ENCODE measurements at places on chromosomes 5 and 9.

DNA sequence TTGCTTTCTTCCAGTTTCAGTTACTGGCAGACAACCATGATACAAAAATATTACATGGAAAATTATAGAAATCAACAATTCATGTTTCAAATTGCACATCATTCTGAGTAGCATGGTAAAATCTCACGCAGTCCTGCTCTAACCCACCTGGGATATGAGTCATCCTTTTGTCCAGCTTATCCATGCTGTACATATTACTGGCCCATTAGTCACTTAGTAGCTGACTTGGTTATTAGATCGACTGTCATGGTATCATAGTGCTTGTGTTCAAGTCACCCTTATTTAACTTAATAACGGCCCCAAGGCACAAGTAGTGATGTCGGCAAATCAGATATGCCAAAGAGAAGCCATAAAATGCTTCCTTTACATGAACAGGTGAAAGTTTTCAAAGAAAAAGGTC is 41.2 kb downstream of the NADK2 start:
- no peak for DNase-seq

- no peak for DNase-seq
Observed at GRCh38 chr5:333945-334344, 12.4 kb downstream of the AHRR start.

DNA sequence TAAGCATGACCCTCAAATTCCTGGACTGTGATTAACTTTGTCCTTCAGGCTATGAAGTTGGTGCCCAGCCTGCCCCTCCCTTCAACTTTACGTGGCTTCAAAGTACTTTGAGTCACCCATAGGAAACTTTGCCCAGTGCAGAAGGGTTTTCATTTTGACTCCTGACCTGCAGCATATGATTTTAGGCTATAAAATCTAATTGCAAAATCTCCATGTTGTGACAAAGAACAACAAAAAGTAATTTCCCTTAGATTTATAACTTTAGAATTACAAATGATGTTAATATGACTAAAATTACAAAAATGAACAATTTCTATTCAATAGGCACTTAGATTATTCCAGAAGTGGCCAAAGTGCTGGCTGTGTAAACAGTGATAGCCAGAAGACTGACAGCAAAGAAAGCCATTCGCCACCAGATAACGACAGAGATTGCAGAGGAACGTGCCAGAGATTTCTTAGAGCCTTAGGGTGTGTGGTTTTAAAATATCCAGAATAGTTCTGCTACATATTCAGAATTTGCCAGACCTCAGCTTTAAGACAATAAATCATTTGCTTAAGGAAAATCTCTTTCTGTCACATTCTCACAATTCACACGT is 197.4 kb downstream of the SEMA5A start:
- no peak for DNase-seq

- no peak for DNase-seq
Observed at GRCh38 chr5:148748702-148749392, 77.6 kb upstream of the ADRB2 start.
